ENCODE measurements at places on chromosomes 5 and 9.

GRCh38 chr5:158641016-158641415 lies 458.7 kb downstream of the EBF1 start:
- no peak for DNase-seq

DNA sequence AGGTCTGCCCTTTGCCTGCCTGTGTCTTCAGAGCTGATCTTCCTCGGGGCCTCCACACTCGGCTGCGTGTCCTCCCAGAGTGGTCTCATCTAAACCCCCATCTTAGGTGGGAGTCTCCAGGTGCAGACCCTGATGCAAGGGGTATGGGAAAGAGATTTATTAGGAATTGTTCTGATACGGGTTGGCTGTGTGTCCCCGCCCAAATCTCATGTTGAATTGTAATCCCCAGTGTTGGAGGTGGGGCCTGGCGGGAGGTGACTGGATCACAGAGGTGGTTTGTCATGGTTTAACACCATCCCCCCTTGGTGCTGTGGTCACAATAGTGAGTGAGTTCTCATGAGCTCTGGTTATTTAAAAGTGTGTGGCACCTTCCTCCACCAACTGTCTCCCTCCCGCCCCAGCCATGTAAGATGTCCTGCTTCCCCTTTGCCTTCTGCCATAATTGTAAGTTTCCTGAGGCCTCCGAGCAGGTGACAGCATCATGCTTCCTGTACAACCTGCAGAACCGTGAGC lies 208.4 kb downstream of the AOPEP start:
- DNase-seq = no peak

DNA sequence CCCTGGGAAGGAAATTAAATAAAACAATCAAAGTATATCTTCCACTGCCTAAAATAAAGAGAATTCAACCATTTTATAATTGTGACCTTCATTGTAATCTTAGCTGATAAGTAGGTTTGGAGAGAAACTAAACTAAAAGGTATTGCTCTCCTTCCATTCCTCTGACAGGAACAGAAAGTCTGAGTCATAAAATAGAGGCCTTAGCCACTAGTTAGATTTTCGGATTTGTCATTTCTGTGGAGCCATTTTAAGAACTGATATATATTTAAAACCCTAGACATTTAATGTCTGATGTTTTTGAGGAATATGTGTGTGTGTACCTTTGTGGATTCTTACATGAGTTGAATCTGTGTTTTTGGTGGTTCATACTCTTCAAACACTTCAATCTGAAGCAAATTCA lies 11.8 kb upstream of the TMC1 start:
- DNase-seq = no peak

DNA sequence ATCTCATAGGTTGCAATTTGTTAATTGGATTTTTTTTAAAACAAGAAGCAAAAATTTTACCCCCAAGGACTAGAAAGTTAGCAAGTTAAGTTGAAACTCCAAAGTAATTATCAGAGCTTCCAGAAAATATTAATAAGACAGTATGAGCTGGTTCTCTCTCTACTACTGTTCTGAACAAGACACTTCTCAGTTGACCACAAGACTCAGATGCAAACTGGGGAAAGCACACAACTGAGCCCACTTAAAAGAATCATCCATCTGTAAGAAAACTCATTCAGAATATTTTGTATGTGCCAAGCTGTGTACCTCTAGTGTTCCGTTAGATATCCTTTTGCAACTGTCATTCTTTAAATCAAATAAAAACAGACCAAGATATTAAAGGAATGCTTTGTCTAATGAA lies 60.0 kb downstream of the MAP1B start:
- DNase-seq = no peak

- DNase-seq = no peak
These were observed 27.0 kb upstream of the ZNF622 start for GRCh38 chr5:16492398-16493140.

GRCh38 chr5:174229068-174229467 lies 183.6 kb downstream of the NSG2 start:
- no peak for DNase-seq

GRCh38 chr9:8845808-8846207 lies 1046.2 kb upstream of the DMAC1 start:
- no peak for DNase-seq

DNA sequence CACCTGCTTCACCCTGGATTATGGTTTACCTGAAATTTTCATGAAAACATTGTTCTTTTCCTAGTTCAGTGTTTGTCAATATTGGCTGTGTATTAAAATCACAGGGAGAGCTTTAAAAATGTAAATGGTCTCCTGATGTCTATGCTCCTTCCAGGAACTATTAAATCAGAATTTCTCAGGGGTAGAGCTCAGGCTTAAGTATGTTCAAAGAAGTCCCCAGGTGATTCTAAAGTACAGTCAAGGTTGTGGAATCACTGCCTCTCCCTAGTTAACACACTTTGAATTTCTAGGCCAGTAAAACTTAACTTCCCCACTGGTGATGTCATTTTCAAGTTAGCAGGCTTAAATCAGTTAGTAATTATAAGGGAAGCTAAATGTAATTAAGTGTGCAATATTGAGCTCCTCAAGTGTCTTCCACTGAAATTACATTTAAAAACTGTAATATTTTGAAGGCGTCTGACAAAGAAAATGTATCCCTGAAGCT lies 150.3 kb upstream of the SLC28A3 start:
- no peak for DNase-seq

DNA sequence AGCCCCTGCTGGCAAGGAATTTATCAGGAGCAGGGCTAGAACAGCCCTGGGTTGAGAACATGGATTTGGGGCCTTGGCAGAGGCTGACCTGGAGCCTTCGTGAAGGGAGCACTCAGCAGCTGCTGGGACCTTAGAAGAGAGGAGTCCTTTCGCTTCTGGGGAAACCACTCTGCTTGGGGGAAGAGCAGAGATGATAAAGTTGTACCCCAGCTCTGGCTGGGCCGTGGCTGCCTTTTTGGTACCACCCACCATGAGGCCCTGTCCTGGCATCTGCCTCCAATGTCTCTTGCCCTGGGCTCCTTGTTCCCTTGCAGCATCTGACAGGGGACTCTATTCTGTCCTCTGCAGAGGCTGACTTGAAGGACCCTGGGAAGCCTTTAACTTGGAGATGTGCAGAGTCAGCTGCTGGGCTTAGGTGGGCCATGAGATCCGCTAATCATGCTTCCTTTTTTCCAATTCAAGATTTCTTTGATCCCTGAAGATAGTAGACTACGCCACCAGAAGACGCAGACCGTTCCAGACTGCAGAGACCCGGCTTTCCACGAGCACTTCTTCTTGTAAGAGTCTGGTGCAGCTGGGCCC lies 20.2 kb downstream of the RGS3 start:
- DNase-seq = no peak

DNA sequence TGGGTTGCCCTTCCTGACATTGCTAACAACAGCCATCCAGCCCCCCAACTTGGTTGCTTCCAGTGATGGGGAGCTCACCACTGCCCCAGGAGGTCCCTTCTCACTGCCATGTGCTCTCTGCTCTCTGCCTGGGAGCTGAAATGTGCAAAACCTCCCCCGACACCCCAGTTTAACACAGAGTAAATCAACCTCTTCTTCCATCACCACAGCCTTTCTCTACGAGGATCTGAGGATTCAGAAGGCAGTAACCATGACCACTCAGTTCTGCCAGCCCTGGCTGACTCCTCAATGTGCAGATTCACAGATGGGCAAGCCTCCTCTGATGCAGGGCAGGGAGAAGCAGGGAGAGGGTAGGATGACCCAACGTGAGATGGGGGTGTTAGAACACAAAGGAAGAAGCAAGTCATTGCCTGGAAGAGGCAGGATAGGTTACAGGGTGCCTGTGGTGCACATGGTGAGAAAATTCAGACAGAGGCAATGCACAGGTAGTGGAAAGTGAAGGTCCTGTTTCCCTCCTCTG lies 185.0 kb downstream of the DAB2IP start:
- no peak for DNase-seq

- no peak for DNase-seq
These were observed 939.7 kb downstream of the NR2F1-AS1 start for GRCh38 chr5:92641031-92641962.

DNA sequence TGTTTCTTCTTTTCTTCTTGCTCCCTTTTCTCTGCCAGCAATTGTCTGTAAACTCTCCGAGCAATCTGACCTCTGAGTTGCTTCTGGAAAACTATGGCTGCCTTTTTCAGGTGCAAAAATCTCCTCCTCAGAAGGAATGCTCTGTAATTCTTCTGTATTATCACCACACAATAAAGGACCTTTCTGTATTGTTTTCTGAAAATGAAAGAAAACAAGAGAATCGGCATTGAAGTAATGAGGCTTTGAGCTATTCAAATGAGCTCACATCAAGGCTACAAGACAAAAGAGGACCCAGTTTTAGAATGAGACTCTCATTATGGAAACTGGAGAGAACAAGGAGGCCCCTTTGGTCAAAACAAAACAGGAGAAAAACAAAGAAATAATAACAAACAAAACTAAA lies 86.2 kb upstream of the RETREG1 start:
- DNase-seq = no peak

DNA sequence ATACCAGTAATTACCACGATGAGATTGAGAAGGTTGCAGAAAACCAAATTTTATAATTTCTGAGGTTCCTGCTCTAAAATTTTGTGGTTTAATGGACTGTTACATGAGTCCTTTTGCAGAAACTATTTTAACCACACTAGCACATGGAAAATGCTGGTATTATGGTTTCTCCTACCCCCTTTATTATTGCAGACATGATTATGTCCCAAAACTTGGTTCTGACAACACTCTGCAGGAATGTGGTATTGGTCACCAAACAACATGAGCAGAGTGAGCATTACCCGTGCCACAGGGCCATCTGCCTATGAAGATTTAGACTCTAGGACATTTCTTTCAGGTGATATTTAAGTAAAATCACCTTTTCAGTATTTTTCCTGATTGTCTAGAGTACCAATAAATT lies 2.8 kb upstream of the ECM2 start:
- DNase-seq = no peak

DNA sequence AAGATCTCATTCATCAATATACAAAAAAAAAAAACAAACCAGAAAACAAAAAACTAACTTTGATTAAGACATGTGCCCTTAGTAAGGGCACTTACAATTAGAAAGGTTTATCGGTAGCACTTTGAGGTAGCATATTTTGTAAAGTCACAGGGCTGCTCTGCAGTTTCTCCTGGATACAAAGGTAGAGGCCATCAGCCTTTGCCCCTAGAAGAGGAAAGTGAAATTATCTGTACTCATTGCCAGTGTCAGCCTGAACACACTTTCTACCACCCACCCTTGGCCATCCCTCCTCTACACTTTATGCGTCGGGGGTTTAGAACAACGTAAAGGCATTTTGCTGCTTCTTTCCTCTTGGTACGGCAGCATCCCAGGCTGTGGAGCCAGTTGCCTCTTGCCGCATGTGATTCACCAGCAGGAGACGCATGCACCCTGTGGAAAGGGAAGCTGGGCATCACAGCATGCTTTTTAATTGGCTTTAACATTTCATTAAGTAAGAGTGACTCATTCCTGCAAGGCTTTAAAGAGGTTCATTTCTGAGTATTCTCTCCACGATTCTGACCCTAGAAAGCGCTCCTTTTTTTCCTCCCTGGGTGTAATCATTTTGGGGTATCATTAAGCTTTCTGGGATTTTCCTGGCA lies 84.6 kb downstream of the CEMIP2 start:
- DNase-seq = no peak

DNA sequence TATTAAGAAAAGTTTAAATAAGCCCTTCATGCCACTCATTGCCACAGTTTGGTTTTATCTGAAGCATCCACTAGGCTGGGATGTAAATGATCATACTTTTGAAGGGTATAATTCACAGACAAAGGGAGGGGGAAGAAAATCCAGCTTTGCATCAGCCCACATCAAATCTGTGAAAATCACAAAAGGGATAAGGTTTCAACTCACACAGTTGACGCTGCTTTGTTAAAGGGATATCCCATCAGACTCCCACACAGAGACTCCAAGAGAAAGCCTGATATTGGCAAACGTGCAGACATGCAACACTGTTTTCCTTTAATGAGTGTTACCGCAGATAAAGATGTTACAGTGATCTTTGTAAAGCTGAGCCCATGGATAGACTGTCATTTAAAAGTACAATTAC lies 602.9 kb downstream of the TLE1 start:
- DNase-seq = no peak

- DNase-seq = peak; percentile 81
These were observed 24.2 kb downstream of the TCF7 start for GRCh38 chr5:134138416-134139376.

DNA sequence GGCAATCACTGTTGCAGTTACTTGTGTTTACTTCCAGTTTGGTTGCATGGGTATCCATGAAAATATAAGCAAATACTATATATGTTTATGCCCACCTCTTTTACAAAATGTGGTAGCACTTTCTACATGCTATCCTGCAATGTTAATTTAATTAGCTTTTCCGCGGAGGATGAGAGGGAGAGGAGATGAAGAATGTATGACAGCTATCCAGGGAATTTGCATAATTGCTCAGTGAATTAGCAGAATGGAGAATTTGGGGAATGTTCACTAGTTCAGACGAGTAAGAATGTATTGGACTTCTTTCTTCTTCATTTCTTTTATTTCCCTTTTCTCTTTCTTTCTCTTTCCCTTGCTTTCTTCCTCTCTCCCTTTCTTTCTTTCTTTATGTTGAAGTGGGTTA lies 140.7 kb upstream of the SLC28A3 start:
- no peak for DNase-seq

- DNase-seq = no peak
These were observed 256.0 kb downstream of the DOCK8 start for GRCh38 chr9:470552-471194.

Measured in T-helper 2 cell treated with Interferon-gamma antibody and Interleukin-4, amounts not matched to agents 5 μg/mL and 100 μg/mL, for 36 hours (primary cell).